LoVo (cell line): ENCODE measurements at places on chromosomes 11 and 22.

- no peak for DNase-seq
These were observed 102.8 kb downstream of the ARHGAP32 start for GRCh38 chr11:129089279-129089678.

DNA sequence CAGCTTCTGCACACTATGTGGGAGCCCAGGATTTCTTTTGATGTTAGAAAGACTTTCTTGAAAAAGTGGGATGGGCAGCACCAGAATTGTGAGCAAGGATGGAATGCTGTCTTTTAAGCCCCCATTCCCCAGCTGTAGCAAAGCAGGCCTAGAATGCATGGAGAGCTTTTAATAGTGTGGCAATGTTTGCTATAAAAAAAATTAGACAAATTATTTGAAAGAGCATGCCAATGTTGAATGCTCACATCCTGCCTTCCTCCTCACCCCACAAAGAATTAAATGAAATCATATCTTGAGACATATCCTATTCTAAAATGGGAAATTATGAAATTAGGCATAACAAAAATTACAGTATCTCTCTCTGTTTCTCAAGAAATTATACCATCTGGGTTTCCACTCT is 154.7 kb downstream of the C11orf91 start:
- DNase-seq: no peak

GRCh38 chr11:103881584-103881983 is 154.9 kb upstream of the DDI1 start:
- DNase-seq: no peak

- no peak for DNase-seq
These were observed 1.5 kb downstream of the SERPINH1 start for GRCh38 chr11:75563501-75563977.

DNA sequence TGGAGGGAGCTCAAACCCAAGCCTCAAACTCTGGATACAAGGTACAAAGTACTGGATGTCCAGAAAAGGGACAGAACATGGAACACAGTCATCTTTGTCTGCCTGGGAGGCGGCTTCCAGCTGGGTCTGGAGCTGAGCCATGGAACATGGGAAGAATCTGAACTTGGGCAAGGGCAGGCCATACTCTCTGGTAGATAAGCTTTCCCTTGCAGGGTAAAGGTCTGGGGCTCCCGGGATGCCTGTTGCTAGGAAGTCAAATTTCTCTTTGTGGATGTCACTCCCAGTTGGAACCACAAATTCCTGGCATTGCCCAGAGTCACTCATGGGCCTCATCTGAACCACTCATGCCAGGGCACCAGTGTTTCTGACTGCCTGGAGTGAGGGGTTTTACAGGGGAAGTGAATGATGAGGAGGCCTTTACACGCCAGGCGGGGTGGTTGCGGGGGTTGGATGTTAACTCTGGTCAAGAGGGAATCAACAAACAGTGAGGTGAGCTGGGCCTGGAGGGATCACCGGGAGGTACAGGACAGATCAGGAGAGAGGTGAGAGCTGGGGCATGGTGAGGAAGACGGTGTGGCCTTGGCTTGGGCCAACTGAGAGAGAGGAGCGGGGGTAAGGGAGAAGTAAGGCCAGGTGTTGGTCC is 5.7 kb downstream of the FTH1 start:
- DNase-seq: peak; percentile 85

DNA sequence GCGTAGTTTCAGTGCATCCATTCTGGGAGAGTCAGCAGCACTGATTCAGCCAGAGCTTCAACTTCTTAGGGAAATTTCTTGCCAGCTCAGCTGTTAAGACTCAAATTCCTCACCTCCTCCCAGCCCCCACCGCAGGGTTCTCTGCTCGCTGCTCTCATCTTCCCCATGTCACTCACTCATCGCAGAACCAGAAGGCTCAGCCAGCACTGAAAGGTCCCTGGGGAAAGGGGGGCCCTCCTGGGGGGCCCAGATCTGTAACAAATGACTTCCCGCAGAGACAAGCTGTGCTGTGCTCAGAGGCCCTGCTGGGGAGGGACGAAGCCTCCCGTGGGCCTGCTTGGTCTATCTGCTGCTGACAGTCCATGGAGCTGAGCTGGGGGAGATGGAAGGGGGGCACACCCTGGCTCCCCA is 220.6 kb downstream of the NTM start:
- no peak for DNase-seq

GRCh38 chr11:35526370-35526792 is 965 bp upstream of the PAMR1 start:
- DNase-seq: no peak

DNA sequence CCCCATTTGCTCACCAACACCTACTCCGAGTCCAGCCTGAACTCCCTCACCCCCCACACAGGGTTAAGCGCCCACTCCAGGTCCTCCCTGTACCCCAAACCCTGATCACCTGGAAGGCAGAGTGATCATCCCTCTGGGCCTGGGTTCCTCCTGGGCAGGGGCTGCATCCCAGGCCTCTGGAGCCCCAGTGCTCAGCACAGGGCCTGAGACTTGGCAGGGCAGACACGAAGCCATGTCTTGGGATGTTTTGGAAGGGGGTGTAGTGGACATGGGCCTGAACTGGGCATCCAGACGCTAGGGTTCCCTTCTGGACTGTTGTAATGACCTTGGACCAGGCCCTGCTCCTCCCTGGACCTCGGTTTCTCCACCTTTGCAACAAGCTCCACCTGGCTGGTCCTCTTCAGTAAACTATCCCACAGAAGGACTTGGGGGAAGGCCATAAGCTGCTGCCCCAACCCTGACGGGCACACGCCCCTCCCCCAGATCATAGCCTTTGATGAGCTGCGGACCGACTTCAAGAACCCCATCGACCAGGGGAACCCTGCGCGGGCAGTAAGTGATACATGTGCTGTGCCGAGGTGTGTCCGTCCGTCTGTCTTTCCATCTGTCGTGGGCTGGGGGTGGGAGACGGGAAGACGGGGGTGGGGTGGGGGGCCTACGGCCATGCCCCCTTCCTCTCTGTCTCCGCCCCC is 3.9 kb downstream of the CNIH2 start:
- no peak for DNase-seq

DNA sequence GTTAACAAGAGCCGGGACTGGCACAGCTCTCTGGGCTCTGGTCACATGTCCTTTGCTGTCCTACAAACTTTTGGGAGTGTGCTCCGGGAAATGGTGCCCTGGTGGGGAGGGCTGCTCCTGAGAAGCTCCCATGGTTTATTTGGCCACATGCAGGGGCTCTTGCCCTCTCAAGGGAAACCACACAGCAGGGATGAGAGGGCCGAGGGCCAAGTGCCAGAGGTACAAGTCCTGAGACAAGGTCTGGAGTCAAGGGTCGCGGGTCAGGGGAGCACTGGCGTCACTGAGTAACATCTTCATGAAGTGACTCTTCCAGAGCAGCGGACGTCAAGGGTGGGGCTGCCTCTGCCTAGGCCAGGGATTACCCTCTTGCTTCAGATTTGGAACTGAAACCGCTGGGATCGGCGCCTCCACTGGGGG is 1160.6 kb downstream of the TBC1D22A start:
- no peak for DNase-seq

- DNase-seq: no peak
These were observed 213.8 kb downstream of the CNTN5 start for GRCh38 chr11:99234534-99234933.

GRCh38 chr11:36427876-36428275 is 82.2 kb downstream of the TRAF6 start:
- DNase-seq: no peak

DNA sequence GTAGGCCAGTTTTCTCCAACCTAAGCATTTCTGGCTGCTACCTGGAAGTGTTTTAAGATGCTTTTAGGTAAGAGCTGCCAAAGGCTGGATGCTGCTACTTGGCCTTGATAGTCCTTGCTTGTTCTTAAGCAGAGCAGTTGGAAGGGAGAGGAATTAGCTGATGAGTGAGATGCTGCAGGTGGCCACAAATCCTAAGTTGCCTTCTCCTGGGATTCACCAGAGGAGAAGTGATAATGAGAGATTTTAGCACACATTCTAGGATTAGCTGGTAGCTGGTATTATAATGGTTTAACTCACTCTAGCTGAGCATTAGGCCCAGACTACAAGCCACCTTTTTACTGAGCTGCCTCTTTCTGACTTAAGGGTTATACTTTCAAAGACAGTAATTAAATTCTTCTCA is 442.9 kb upstream of the RAG2 start:
- DNase-seq: no peak

- DNase-seq: no peak
These were observed 30.6 kb downstream of the EXPH5 start for GRCh38 chr11:108562746-108563581.

- DNase-seq: no peak
These were observed 48.4 kb upstream of the HSD17B12 start for GRCh38 chr11:43632181-43632580.

GRCh38 chr11:76574406-76574805 is 96.1 kb downstream of the LRRC32 start:
- no peak for DNase-seq

DNA sequence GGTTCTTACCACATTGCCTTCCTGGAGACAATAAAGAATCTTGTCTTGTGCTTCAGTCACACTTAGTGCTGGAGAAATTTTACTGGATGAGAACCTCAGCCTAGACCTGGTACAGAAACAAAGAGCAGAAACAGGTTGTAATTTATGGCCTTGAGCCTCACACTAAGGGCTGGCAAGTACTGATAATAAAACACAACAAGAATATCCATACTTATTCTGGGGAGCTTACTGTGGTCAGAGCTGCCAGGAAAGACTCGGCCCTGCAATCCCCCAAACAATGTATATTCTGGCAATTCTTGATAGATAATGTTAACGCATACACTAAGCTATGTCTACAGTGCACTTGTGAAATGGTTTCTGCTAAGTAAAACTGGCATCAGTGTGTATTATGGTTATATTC is 9.7 kb downstream of the SNX19 start:
- DNase-seq: no peak

DNA sequence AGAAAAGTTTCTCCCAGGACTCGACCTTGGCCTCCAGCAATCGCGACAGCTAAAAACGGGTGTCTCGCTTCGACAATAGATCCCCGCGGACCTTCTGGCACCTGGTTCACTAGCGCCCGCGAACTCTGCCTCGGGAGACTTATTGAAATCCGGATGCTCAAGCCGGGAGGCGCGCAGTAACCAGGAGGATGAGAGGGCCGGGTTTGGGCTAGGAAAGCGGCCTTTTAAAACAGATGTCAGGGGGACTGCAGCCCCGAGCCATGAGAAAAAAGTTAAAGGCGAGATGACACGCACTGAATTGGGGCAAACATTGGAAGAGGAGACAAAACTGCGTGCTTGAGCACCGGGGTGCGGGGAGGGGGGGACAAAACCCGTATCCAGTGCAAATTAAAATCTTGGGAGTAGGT is 637 bp upstream of the ZBTB16 start:
- no peak for DNase-seq

GRCh38 chr22:47615051-47615450 is 852.6 kb downstream of the TBC1D22A start:
- DNase-seq: no peak

DNA sequence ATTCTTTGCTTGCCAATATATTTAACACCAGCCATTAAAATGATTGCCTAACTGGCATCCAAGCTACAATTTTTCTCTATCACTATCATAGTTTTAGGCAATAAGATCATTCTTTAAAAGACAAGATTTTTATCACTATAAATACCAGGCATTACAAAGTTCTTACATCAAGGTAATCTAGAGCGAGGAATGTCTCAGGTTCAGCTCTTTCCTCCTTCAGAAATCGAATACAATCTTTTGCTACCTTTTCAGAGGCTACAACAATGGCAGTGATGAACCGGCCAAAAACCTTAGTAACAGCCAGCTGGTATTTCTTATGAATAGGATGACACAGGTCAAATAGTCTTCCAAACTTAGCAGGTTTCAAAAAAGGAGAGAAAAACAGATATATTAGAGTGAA is 23.9 kb downstream of the SMC1B start:
- DNase-seq: no peak

DNA sequence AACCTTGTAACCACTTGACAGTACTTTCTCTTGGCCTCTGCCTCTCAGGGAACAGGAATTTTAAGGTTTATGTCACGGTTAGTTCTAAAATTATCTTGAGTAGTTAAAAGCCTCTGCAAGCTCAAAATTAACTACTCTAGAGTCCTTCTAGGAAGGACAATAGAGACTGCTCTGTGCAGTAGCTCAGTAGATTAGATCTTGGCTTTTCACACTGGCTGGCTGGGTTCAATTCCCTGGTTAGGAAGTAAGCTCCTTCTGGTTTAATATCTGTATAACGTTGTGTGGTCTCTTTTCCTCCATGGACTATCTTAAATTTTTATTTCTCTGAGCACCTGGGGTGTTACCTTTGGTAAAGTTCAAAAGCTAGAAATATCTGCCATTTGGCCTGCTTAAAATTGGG is 109.2 kb downstream of the AASDHPPT start:
- no peak for DNase-seq

- DNase-seq: no peak
These were observed 19.5 kb downstream of the ZNF74 start for GRCh38 chr22:20413217-20414058.

DNA sequence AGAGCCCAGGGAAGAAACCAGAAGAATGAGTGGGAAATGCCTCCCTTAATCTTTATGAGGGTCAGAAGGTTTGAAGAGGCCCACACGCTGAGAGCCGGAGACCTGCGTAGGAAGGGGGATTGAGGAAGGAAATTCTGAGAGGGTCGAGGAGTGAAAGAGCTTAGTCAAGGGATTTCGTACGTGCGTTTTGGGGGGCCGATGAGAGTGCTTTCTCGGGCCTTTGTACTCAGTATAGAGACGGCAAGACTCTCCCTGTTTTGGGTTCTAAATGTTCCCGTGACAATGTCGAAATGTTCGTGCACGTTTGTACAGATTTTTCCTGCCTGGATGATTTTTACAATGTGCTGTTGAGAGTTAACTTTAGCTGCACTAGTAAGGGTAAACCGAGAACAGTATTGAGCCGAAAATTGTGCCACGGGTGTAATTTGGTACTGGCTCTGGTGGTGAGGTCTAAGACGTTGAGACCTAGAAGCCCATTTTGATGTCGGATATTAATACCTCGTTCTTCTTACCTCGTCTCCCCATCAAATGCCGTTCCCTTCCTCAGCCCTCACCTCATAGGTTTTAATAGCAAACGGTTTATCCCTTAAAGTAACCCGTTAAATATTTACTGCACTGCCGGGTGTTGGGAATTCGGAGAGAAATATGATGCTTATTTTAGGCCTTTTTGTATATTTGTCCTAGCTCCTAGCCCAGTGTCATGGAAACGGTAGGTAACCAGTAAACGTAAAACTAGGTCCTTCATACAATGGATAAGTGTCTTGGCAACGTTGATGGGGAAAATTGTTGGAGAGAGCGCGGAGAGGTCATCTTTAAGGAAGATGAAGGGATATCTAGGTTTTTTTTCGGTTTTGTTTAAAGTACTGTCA is 734 bp downstream of the C11orf58 start:
- no peak for DNase-seq

GRCh38 chr11:63020671-63021291 is 5.1 kb upstream of the SLC22A8 start:
- no peak for DNase-seq

GRCh38 chr11:114202011-114202609 is 94.1 kb upstream of the NNMT start:
- DNase-seq: no peak

DNA sequence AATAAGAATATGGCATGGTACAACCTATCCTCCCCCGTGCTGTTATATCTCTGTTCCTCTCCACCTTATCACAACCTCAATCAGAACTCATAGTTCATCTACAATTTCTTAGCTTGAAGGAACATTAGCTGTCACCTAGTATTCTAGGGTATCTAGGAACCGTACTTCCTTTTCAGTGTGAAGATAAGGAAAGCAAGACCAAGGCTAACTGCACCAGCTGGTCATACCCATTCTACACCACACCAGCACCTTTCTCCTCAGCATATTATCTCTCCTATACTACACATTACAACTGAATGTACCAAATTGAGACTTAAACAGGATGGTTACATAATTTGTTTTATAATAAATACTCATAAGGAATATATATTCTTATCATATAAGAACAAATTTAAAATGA is 73.1 kb downstream of the ARHGAP32 start:
- no peak for DNase-seq

GRCh38 chr22:48574776-48575617 is 1252.7 kb downstream of the BRD1 start:
- no peak for DNase-seq
